ENCODE measurements at places on chromosomes 1 and 21. TPM values are rescaled to one million over a fixed set of nuclear protein-coding genes. Genes with fewer than 3 reads are reported as not detected.

- no peak overlapping the region for H3K27ac ChIP-seq
- no peak overlapping the region for H3K4me3 ChIP-seq
- no peaks in the 10 kb centered on the region for H3K4me1 ChIP-seq
- H3K36me3 ChIP-seq, result no peaks in the 10 kb centered on the region
- H3K27me3 ChIP-seq, result no peaks in the 10 kb centered on the region
- no peak for DNase-seq
These were observed 79.8 kb upstream of the KIAA0040 start for GRCh38 chr1:175272361-175272760.

- H3K4me3 ChIP-seq, result no peak overlapping the region
- no peaks in the 10 kb centered on the region for H3K4me1 ChIP-seq
- H3K27ac ChIP-seq, result no peak overlapping the region
- peaks cover 14% of the 10 kb centered on the region for H3K27me3 ChIP-seq
- DNase-seq, result no peak
- H3K36me3 ChIP-seq, result peaks cover 3% of the 10 kb centered on the region
These were observed 15.1 kb downstream of the GJA5 start for GRCh38 chr1:147745271-147745670.

- no peaks in the 10 kb centered on the region for H3K27me3 ChIP-seq
- DNase-seq, result no peak
- H3K4me1 ChIP-seq, result peaks cover 7% of the 10 kb centered on the region
- no peak overlapping the region for H3K27ac ChIP-seq
These were observed 65.8 kb downstream of the LMO4 start for GRCh38 chr1:87394513-87394912.

DNA sequence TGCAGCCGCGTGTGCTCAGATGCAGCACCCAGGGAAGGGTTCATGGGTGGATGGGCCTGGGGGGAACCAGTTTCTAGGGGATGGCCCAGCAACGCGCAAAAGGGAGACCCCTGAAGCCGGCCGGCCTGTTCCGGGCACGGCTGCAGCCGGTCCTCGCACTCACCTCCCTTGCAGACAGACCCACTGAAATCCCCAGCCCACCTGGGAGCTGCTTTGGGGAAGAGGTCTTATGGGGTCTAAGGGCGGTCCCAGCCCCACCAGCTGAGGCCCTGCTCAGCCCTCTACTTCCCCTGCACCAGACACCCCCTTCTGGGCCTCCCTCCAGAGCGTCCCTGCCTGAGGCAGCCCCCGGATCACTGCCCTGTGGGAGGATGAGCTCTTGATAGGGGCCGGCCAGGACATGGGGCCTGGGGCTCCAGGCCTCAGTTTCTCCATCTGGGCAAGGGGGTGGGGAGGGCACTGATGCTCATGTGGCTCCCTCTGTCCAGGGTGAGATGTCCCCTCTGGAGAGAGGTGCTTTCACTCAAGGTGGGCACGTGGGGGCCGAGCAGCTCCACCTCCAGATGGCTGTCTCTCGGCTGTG, 20.0 kb upstream of the TTC34 start:
- H3K36me3 ChIP-seq, result peaks cover 3% of the 10 kb centered on the region
- peaks cover 6% of the 10 kb centered on the region for H3K4me1 ChIP-seq
- no peak overlapping the region for H3K27ac ChIP-seq
- peaks cover 35% of the 10 kb centered on the region for H3K27me3 ChIP-seq
- no peak for DNase-seq

GRCh38 chr1:219782929-219783328, 145.4 kb downstream of the SLC30A10 start:
- no peak overlapping the region for H3K4me3 ChIP-seq
- no peaks in the 10 kb centered on the region for H3K27me3 ChIP-seq
- no peak for DNase-seq
- no peaks in the 10 kb centered on the region for H3K36me3 ChIP-seq
- H3K27ac ChIP-seq, result no peak overlapping the region

GRCh38 chr1:94531664-94532063, 9.9 kb downstream of the F3 start:
- H3K36me3 ChIP-seq, result no peaks in the 10 kb centered on the region
- H3K4me1 ChIP-seq, result peaks cover 5% of the 10 kb centered on the region
- H3K27me3 ChIP-seq, result peaks cover 29% of the 10 kb centered on the region
- H3K27ac ChIP-seq, result no peak overlapping the region

DNA sequence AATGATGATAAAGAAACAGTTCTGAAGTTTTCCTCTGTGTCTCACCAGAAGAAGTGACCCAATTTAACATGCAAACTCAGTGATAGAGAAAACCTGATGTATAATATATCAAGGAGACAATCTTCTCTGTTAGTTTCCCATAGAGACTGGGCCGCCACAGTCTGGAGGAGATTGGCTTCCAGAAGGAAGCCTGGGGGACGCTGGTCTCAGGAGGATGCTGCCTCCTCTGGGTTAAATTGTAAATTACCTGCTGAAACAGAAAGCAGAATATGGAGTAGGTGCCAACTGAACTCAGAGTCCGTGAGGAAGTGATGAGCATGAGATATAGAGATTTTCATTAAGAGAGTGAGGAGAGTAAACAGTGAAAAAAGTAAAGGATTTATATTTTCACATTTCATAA, 15.8 kb downstream of the OR14I1 start:
- H3K36me3 ChIP-seq, result peaks cover 3% of the 10 kb centered on the region
- peaks cover 6% of the 10 kb centered on the region for H3K4me1 ChIP-seq
- H3K4me3 ChIP-seq, result peak overlapping the region; percentile 36
- no peak for DNase-seq
- no peak overlapping the region for H3K27ac ChIP-seq
- peaks cover 24% of the 10 kb centered on the region for H3K27me3 ChIP-seq

DNA sequence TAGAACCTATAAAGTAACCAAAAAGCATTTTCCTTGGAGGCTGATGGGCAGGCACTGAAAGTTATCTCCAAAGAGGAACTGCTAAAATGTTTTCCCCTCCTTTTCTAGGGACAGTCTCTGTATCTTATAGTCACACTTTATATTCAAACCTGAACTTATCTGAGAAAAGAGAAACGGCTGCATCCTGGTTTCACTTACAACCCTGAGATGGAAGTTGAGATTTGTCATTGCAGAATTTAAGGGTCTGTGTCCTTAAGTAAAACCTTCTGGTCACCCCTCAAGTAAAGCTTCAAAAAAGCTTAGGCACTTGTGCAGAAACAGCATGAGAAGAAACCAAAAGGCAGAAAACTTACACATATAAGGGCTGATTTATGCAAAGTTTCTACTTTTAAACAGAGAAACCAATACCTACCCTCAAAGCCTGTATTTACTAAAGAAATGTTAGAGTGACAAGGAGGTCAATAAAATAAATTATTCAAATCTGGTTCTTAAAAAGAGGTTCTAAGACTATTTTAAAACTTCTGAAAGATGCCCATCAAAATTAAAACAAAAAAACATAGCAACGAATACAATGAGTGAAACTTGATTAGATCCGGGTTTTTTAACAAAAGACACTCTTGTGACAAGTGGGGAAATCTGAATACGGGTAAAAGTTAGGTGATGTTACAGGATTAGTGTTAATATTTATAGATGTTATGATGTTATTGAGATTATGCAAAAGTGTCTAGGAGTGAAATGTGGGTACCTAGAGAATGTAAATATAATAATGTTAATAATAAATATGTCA, 9.9 kb downstream of the CD58 start:
- peak overlapping the region; percentile 67 for H3K4me3 ChIP-seq
- no peak for DNase-seq
- peaks cover 56% of the 10 kb centered on the region for H3K4me1 ChIP-seq
- H3K27me3 ChIP-seq, result no peaks in the 10 kb centered on the region

GRCh38 chr1:91603409-91603808, 102.8 kb downstream of the CDC7 start:
- H3K36me3 ChIP-seq, result peaks cover 2% of the 10 kb centered on the region
- no peak overlapping the region for H3K4me3 ChIP-seq
- peaks cover 6% of the 10 kb centered on the region for H3K4me1 ChIP-seq
- H3K27ac ChIP-seq, result no peak overlapping the region

- H3K36me3 ChIP-seq, result peaks cover 6% of the 10 kb centered on the region
- DNase-seq, result no peak
- peak overlapping the region; percentile 98 for H3K27ac ChIP-seq
- H3K4me1 ChIP-seq, result peaks cover 24% of the 10 kb centered on the region
- H3K4me3 ChIP-seq, result no peak overlapping the region
These were observed 45.0 kb downstream of the UBASH3A start for GRCh38 chr21:42448686-42449085.

- DNase-seq, result no peak
- H3K36me3 ChIP-seq, result no peaks in the 10 kb centered on the region
- no peak overlapping the region for H3K27ac ChIP-seq
These were observed 4.0 kb downstream of the LRRC53 start for GRCh38 chr1:74508449-74508848.

DNA sequence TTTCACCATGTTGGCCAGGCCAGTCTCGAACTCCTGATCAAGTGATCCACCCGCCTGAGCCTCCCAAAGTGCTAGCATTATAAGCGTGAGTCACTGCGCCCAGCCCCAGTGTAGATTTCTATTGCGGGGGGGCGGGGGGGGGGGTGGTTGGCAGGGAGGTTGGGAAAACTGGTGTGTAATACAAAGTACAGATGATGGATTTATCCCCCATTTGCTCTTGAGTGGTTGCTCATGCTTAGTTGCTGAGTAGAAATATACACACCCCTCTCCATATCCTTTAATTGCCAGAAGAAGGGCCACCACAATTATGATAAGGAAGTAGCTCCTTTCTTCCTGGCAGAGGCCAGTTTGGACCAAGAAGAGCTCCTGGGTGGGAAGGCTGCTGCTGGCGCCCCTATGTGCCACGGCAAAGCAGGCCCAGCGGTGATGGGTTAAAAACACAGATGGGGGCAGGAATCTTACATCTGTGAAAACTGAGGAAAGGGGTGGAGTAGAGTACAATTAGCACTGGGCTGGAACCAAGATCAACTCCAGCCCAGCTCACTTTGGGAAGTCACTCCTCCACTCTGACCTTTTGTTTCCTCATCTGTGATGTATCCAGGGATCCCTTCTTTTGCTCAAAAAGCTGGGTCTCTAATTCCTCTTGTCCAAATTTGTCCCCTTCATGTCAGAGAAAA, 55.2 kb downstream of the MRPL37 start:
- no peak for DNase-seq
- H3K27ac ChIP-seq, result no peak overlapping the region
- no peak overlapping the region for H3K4me3 ChIP-seq
- H3K4me1 ChIP-seq, result peaks cover 9% of the 10 kb centered on the region

DNA sequence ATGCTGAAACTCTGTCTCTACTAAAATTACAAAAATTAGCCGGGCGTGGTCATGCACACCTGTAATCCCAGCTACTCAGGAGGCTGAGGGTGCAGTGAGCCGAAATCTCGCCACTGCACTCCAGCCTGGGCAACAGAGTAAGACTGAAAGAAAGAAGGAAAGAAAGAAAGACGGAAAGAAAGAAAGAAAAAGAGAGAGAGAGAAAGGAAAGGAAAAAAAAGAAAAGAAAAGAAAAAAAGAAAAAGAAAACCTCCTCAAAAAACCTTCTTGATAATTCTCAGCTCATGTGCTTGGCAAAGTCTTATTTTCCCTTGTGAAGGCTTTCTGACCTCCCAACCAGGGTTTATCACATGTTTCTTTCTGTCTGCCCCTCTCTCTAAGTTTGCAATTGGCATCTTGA, 7.3 kb downstream of the NID1 start:
- H3K36me3 ChIP-seq, result peaks cover 3% of the 10 kb centered on the region
- DNase-seq, result no peak
- peaks cover 19% of the 10 kb centered on the region for H3K27me3 ChIP-seq
- H3K4me1 ChIP-seq, result peaks cover 12% of the 10 kb centered on the region
- no peak overlapping the region for H3K27ac ChIP-seq

GRCh38 chr1:8443558-8444194, 125.8 kb downstream of the SLC45A1 start:
- peaks cover 4% of the 10 kb centered on the region for H3K36me3 ChIP-seq
- no peak overlapping the region for H3K4me3 ChIP-seq
- peaks cover 15% of the 10 kb centered on the region for H3K4me1 ChIP-seq
- peak overlapping the region; percentile 6 for H3K27ac ChIP-seq
- no peak for DNase-seq
- no peaks in the 10 kb centered on the region for H3K27me3 ChIP-seq

- H3K4me3 ChIP-seq, result peak overlapping the region; percentile 22
- no peaks in the 10 kb centered on the region for H3K27me3 ChIP-seq
- peaks cover 4% of the 10 kb centered on the region for H3K36me3 ChIP-seq
- H3K27ac ChIP-seq, result no peak overlapping the region
- DNase-seq, result no peak
These were observed 230.1 kb downstream of the SRGAP2C start for GRCh38 chr1:121414905-121415304.

GRCh38 chr1:185562461-185563359, 171.5 kb upstream of the HMCN1 start:
- H3K27ac ChIP-seq, result peak overlapping the region; percentile 98
- no peak overlapping the region for H3K4me3 ChIP-seq
- peaks cover 53% of the 10 kb centered on the region for H3K4me1 ChIP-seq
- peaks cover 2% of the 10 kb centered on the region for H3K36me3 ChIP-seq

- no peak overlapping the region for H3K4me3 ChIP-seq
- H3K27me3 ChIP-seq, result no peaks in the 10 kb centered on the region
- no peaks in the 10 kb centered on the region for H3K4me1 ChIP-seq
- no peak overlapping the region for H3K27ac ChIP-seq
- H3K36me3 ChIP-seq, result no peaks in the 10 kb centered on the region
- DNase-seq, result no peak
These were observed 45.1 kb downstream of the MT1HL1 start for GRCh38 chr1:236959112-236959511.

- H3K4me3 ChIP-seq, result no peak overlapping the region
- H3K36me3 ChIP-seq, result no peaks in the 10 kb centered on the region
- H3K4me1 ChIP-seq, result peaks cover 26% of the 10 kb centered on the region
- H3K27me3 ChIP-seq, result peaks cover 10% of the 10 kb centered on the region
- peak; percentile 56 for DNase-seq
These were observed 8.4 kb downstream of the CFAP45 start for GRCh38 chr1:159891275-159892157.

DNA sequence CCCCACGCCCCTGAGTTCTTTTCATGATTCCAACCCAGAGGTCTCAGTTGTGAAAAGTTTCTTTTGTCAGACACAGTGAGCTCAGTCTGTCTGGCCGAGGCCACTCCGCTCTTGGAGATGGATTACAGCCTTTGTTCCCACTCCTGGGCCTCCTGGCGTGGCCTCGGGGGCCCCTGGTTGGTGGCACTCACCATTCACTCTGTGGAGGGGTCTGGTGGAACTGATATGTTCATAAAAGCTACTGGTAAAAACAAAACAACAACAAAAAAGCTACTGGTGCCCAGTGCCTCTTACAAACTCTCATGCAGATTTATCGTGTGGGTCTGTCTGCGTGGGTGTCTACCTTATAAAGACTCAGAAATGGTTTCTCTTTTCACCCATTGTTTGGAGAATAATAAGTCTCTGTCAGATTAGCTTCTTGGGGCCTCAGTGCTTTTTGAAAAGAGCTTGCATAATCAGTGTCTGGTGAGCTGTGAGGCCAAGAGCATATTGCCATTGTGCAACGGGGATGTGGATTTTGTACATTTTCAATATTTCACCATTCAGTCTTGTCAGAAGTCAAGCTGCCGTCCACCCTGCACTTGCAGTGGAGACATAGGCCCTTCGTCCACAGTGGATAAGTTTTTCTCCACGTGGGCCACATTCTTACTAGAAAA, 86.7 kb downstream of the GALNT2 start:
- peak overlapping the region; percentile 1 for H3K27ac ChIP-seq
- no peaks in the 10 kb centered on the region for H3K36me3 ChIP-seq
- no peak for DNase-seq
- peaks cover 30% of the 10 kb centered on the region for H3K4me1 ChIP-seq
- no peak overlapping the region for H3K4me3 ChIP-seq
- no peaks in the 10 kb centered on the region for H3K27me3 ChIP-seq

Gene CCDC181
- not detected for total RNA-seq

Gene C1QC
- not detected for total RNA-seq

Gene LCE1F
- not detected for total RNA-seq

Gene THEMIS2
- 33.6 TPM for total RNA-seq

Gene CD1B
- not detected for total RNA-seq

Gene DMRTA2
- not detected for total RNA-seq

Data from T-helper 17 cell (primary cell).